ENCODE measurements at places on chromosomes 3 and 15.

DNA sequence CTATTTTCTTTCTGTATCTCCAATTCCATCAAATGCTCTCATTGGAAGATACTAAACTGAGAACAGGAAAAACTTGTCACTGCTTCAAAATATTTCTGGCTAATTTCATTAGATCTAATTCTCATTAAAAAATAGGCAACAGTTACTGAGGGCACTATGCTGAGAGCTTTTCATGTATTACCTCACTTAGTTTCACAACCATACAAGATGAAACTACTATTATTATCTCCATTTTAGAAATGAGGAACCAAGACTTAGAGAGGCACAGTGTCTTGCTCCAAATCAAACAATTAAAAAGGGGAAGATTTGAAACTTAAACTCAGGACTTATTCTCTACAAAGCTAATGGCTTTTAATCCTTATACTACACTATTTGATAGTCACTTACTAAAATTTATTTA, 7.2 kb upstream of the OTOL1 start:
- DNase-seq = no peak

DNA sequence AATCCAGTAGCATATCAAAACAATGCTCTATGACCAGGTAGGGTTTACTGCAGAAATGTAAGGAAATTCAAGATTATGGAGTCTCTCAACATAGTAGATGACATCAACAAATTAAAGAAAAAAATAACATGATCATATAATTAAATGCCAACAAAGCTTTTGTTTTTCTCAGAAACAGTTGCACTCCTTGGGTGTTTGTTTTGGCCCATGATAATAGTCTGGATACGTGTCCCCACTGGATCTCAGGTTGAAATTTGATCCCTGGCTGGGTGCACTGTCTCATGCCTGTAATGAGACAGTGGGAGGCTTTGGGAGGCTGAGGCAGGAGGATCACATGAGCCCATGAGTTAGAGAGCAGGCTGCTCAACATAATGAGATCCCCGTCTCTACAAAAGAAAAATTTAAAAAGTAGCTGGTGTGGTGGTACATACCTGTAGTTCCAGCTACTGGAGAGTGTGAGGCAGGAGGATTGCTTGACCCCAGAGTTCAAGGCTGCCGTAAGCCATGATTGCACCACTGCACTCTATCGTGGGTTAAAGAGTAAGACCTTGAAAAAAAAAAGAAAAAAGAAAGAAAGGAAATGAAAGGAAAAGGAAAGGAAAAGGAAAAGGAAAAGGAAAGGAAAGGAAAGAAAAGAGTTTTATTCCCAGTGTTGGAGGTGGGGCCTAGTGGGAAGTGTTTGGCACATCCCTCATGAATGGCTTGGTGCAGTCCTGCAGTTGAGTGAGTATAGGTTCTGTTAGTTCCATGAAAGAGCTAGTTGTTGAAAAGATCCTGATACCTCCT, 53.3 kb upstream of the FOXB1 start:
- no peak for DNase-seq

GRCh38 chr3:20186600-20187004, 596 bp upstream of the SGO1 start:
- no peak for DNase-seq

- DNase-seq = no peak
These were observed 13.4 kb downstream of the TCF12 start for GRCh38 chr15:56931639-56932508.

- no peak for DNase-seq
These were observed 401.9 kb upstream of the CNTN4 start for GRCh38 chr3:1696669-1697275.

DNA sequence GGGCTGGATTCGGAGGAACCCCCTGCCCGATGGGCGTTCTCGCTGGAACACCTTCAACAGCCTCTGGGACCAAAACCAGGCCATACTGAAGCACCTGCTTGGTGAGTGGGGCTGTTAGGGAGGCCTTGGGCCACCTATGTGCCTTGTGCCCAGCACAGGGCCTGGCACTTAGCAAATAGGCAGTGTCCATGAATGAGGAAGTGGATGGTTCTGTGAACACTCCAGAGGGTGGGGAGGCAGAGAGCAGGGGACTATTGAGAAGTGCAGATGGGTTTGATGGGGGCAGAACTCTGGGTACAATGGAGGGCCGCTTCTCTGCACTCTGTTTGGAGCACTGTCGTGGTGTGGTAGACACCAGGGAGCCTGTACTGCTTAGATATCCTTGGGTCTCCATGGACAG, 1.5 kb downstream of the ECE2 start:
- no peak for DNase-seq

- DNase-seq = no peak
These were observed 555.4 kb upstream of the SGO1 start for GRCh38 chr3:20741381-20741780.

GRCh38 chr15:71261418-71261817, 146.1 kb downstream of the THSD4 start:
- no peak for DNase-seq

- DNase-seq = no peak
These were observed 35.7 kb downstream of the GPR176 start for GRCh38 chr15:39884351-39884750.

GRCh38 chr3:181486141-181486885, 225.4 kb upstream of the SOX2 start:
- no peak for DNase-seq

- DNase-seq = no peak
These were observed 334.0 kb upstream of the MCTP2 start for GRCh38 chr15:93897377-93897776.

- DNase-seq = no peak
These were observed 98.5 kb upstream of the CCDC80 start for GRCh38 chr3:112739252-112739965.
